NCI-H524 treated with DMSO at 0.1 percent for 48 hours (cell line): ENCODE measurements at places on chromosomes 7 and 10.

DNA sequence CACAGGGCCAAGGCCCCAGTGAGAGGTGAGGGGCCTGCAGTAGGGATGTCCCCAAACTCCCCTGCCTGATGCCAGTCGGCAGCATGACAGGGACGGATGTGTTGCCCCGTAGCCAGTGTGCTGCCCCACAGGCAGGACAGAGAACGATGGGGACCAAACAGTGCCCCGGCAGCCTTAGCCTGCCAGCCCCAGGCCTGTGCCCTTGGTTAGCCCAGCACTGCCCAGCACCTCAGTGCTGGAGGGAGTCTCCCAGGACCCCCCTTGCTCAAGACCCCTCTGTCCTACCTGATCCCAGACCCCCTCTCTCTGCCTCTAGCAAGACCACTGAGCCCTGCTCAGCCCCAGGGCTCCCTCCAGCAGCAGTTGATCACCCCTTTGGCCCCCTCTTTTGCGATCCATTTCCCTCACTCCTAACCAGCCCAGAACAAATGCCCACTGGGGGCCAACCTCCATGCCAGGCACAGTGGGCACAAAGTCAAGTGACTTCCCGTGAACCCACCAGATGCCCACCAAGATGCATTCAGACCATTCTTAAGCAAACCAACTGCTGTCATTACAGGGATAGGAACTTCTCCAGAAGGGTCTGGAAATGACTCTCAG, 34.0 kb downstream of the OAT start:
- no peak for DNase-seq

DNA sequence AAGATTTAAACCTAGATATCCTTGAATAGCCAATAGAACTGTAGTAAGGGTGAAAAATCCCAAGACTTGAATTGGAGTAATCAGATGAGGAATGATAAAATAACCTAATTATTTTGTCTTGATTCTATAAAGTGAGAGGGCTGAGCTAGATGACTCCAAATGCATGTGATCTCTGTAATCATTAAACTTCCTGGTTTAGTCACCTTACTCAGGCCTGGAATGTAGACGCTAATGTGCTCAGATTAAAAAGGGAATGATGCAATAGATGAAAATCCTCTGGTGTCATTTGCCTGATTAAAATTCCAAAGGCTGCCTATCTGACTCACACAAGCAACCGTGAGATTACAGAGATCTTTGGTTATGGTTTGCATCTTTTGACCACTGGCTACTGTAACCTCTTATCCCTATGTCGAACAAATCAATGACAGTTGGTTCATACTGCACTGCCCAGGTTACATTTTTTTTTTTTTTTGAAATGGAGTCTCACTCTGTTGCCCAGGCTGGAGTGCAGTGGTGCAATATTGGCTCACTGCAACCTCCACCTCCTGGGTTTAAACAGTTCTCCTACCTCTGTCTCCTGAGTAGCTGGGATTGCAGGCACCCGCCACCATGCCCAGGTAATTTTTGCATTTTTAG, 2.9 kb upstream of the HKDC1 start:
- no peak for DNase-seq

- no peak for DNase-seq
Observed at GRCh38 chr7:120053390-120053961, 219.5 kb upstream of the KCND2 start.

DNA sequence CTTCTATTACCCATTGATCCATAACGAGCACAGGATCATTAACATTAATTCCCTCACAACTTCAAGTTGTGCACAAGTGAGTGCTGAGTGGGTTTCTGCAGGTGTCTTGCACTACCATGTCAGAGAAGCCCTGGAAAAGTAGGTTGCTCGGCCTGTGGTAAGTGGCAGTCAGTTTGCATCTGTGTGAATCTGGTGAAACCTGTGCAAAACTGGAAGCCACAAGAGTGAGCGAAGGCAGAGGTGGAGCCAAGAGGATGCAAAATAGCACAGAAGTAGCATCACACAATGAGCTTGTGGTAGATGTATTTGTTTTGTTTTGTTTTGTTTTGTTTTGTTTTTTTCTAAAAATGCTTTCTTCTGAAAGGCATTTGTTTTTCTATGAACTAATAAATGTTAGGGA, 181.5 kb downstream of the THSD7A start:
- DNase-seq: no peak

- no peak for DNase-seq
Observed at GRCh38 chr7:99141334-99141733, 2.6 kb downstream of the SMURF1 start.

DNA sequence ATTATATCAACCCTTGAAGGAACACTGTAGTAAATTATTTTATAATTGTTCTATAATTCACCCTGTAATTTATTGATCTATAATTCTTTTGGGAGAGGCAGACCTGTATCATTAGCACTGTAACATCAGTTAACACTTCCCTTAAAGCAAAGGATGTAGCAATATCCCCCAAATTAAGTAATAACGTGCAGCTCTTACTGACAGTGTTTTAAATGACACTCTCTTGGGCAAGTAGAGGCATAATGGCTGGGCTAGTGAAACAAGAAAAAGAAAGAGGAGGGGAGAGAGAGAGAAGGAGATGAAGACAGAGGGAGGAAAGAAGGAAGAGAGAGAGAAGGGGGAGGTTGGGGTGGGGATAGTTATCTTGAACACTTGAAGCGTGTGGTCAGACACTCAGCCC, 161.0 kb upstream of the RNF32 start:
- DNase-seq: no peak

DNA sequence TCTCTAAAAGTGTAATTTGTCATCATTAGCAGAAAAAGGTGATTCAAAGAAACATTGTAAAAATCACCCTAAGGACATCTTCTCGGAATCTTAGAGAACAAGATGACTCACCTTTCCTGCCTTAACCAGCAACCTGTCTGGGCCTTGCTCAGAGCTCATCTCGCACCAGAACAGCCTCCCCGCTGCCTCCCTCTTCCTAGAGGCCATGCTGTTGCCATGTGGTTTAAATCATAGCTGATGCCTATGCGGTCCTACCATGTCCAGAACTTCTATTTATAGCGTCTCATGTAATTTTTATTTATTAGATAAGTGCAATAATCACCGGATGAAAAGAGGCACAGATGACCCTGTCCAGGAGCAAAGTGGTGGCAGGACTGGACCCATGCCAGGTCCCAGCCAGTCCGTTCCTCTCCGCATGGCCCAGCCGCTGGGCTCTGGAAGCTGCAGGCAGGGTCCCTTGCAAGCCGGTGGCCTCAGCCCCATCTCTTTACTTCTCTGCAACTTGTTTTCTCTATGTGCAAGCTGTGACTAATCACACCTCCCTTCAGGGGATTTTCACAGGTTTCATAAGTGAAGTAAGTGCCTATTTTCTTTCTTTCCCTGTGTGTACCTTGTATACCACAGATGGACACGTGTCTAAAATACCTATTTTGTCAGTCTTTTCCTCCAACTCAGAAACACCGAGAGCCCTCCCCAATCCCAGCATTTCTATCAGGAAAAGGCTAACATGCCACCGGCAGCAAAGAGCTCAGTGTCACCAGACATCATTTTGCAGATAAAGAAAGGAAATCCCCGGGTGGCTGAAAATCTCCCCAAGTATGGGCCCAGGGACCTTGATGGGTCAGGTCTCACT, 27.1 kb downstream of the KLF6 start:
- no peak for DNase-seq

- DNase-seq: no peak
Observed at GRCh38 chr7:121515630-121516401, 119.7 kb upstream of the FAM3C start.
